CD4-positive, alpha-beta T cell (primary cell): ENCODE measurements at places on chromosomes 2 and 18.
A peak's percentile ranks its signal among the peaks of the same experiment; 100 is the strongest.

DNA sequence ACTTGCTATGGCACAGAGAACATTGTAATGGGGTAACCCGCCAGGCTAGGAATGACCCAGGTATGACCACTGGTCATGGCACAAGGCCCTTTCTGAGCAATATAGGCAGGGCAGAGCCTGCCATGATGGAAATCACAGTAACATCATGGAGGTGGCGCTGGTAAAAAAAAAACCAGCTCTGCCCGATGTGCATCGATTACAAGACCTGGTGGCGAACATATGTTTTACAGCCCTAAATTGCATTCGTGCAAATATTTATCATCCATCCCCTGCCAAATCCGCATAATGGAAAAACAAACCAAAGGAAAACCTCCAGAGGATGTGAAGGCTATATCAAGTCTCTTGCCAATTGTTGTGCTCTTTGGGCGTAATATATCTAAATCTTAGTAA is 60.6 kb downstream of the SEMA4F start:
- no peak for DNase-seq

DNA sequence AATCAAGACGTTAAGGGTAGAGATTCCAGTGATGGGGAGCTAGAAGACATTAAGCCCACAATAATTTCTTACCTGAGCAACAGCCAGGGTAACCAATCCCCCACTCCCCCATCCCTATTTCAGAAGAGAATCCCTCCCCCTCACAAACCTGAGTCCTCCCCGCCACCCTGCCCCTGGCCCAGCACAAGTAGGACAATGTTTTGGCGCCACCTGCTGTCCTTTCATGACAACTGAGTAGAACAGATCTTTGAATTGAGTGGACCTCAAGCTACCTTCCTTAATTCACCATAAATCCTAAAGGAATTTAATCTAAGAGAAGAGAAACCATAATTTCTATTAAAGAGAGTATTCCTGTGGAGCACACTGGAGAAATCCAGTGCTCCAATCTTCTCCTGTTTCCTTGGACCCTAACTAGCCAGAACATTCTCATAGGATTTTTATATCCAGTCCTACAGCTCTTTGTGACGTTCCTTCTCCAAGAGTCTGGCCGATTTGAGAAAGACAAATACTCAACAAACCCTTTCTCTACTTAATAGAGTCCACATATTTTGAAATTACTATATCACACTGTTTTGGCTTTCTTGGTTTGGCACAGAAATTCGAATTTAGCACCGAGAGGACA is 41.1 kb downstream of the NHEJ1 start:
- DNase-seq = peak; percentile 49

DNA sequence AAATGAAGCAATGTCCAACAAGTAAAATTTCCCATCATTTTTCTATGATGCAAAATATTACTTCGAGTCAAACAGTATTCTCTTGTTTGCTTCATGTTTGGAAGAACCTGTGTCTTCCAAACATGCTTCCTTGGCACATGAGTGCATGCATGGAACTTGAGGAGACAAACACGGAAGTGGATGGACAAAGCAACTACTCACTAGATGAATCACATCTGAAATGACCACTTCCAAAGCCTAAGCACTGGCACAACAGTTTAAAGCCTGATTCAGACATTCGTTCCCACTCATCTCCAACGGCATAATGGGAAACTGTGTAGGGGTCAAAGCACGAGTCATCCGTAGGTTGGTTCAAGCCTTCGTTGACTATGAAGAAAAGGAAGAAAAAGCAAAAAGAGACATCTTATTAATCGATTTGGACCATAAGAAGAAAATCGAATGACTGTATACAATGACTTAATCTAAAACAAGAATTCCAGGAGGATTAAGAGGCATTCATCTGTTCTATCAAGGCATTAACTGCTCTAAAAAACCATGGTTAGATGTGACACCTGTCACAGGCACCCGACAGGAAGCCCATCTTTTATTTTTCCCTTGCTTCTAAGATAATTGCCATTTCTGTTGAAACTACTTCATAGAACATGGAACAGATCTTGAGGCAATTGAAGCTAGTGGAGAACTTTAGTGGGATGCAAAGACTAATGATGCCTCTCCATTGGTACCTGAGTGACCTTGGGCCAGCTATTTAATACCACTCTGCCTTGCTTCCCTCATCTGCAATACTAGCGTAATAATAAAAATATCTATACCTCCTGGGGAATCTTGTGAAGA is 56.0 kb downstream of the ATIC start:
- no peak for DNase-seq

DNA sequence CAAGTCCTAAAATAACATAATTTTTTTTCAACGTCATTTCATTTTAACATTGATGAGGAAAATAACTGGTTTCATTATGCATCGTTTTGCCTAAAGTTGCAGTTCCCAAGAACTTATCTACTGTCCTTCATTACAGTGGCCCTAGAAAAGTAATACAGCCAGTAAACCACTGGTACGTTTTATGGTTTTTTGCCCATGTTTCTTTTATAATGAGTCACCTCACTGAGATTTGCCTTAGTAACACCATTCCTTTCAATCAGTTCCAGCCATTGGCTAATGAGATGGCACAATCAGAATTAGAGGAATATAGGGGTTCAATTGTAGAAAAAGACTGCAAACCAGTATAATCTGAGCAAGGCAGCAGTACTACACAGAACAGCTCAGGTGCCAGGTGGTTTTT is 422.6 kb upstream of the LYPD1 start:
- no peak for DNase-seq

DNA sequence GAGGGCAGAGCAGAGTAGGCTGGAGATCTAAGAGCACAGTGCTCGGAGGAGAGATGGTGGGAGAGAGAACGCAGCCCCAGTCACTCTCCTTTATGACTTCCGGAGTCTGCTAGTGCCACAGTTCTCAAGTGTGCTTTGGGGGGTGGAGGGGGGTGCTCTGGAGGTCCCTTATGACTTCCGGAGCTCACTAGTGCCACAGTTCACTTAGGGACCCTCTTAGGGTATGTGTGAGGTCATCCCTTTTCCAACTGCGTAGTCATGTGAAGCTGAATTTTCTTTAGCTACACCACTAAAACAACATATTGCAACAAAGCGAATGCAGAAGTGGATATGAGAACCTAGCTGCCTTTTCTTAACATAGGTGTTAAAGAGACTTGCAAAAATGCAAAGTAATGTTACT is 153.7 kb upstream of the KCTD1 start:
- no peak for DNase-seq

GRCh38 chr2:174634130-174635014 is 36.8 kb upstream of the WIPF1 start:
- peak; percentile 16 for DNase-seq

GRCh38 chr2:192026825-192027120 is 168.0 kb downstream of the TMEFF2 start:
- no peak for DNase-seq

GRCh38 chr18:27685807-27686412 is 491.0 kb downstream of the CDH2 start:
- no peak for DNase-seq

DNA sequence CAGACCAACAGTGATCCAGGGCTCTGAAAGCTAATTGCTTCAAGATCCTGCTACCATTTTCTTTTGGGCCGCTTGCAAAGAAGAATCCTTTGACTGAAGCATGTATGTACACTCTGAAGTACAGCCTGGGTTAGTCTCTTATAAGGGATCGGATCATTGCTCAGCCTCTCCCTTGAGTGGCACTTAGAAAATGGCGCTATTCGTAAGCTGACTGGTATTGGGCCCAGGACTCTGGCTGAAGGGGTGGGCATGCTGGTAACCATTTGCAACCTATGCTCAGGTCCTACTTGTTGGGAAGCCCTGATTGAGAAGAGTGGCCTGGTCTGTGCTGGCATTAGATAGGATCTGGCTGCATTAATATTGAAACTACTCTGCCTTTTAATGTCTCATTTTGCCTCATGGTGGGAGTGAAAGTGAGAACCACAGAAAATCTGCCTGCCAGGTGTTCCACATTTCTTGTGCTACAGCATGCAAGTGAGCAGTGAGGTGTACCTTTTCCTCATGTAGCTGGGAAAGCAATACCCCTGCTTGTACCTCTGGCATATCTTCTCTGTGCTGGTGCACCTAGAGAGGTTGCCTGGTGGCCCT is 661 bp upstream of the MGAT5 start:
- no peak for DNase-seq

DNA sequence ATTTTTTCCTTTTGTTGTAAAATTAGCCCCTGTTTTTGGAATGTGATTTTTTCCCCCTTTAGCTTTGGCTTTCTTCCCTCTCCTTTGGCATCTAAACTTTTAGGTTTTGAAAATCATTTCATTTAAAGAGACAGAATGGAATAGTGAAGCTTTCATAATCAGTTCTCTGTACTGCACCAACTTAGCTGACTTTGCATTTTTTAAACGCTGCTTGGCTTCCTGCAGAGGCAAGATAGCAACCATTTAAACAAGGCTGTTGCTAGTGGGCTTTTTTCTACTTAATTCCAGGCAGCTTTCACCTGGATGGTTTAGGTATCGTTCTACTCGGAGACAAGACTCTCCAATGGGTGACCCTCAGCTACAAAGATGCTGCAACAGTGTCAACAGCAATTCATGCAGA is 267.9 kb upstream of the PKDCC start:
- DNase-seq = no peak

DNA sequence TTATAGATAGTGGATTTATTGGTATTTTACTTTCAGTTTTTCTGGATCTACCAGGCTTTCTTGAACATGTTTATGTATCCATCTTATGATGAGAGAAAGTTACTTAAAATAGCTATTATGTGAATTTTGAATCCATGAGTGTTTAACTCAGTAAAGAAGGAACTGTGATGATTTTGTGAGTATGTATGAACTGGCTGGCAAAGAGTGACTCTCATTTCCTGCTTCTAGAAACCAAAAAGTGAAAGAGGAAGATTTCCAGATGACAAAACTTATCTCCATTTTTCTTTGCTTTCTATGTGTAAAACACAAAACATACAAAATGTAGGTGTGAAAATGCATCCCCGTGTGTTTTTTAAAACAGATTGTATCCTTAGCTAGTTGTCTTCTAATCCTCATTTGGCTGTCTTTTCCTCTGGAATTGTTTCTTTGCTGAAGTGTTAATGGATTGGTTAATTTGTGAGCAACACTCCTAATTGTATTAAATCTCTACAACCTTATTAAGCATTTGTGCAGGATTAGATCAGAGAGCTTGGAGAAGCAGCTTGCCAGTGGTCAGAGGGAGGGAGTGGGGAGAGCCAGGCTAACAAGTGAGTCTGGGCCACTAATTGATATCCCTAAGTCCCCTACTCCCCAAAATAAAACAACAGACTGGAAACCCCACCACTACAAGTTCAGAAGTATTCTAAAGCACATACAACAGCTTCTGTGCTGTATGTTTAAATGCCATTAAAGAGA is 23.9 kb downstream of the PTPRM start:
- DNase-seq = no peak

GRCh38 chr2:224121406-224122067 is 82.5 kb upstream of the SERPINE2 start:
- no peak for DNase-seq

- no peak for DNase-seq
Measured at GRCh38 chr2:20662308-20662937, 4.5 kb upstream of the GDF7 start.

DNA sequence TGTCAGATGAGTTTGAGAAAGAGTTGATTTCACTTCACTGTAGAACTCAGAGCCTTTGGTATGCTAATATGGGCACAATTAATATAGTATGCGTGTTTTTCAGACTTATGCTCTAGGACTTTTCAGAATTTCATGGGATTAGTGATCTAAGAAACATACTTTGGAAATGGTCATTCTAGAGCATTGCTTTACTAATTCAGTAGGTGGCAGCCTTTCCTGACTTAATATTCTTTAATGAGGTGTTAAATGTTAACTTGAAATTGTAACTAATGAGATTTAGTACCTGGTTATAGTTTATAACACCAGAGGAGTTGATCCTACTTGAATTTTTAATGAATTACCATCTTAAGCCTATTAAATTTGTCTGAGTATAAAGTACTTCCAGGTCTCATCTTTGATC is 28.4 kb downstream of the ACTR2 start:
- no peak for DNase-seq

DNA sequence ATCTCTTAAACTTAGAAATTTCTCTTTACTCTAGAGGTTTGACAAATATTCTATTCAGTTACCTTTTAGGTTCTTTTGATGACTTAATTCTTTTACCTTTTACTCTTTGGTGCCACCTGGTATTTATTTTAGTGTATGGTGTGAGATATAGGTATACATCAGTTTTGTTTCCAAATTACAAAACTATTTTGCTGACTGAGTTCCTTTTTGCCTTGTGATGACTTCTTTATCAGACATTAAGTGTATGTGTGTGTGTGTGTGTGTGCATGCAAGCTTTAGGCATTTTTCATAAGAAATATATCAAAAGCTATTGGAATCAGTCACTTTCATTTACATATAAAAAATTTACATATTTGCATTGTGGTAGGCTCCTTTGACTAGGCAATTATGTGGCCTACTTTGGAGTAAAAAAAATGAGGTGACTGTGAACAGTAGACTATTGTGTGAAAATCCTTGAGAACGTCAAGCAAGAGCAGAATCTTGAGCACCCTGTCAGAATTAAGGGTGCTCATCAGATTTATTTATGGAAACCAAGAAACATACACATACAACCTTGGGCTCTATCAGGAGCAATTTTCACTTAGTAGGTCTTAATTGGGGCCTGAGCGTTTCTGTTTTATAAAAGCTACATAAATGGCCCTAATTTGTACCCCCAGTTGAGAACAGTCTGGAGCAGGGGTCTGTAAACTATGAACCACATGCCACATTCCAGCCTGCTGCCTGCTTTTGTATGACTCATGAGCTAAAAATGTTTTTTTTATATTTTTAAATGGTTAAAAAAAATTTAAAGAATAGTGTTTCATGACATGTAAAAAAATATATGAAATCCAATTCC is 415.9 kb downstream of the SLC4A3 start:
- DNase-seq = no peak

- no peak for DNase-seq
Measured at GRCh38 chr2:161423421-161424393, 7.6 kb downstream of the TBR1 start.

DNA sequence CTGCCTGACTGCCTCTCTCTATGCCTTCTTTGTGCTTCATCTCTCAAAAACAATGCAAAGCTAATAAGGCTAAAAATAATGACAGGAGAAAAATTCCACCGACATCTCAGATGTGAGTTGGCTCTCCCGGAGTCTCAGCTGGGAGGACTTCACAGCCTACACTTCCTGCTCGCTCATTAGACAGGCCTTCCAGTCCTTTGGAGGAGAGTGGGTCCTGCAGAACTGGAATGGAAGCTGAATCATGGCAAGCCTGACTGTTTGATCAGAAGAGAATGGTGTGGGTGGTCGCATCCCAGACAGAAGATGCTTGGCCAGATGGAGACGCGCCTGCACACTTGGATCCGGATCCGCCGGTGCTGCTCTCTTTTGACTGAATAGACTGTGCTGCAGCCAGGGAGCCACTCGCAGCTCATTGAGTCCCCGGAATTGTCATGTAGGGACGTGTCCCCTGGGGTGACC is 49.7 kb downstream of the TRIB2 start:
- DNase-seq = no peak

DNA sequence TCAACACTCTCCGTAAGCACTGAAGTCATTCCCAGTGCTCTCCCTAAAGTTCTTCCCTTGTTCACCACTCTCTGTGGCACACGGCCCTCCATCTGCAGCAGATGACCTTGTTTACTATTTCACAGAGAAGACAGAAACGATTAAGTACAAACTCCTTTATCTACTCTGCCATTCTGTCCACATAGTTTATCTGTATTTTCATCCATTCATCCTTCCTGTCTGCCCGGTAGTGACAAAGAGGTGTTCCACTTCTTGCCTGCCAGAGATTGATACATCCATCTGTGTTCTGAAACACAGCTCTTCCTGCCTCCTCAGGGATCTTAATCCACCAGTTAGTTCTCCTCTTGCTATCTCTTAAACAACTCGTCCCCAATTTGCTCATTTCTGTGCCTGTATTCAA is 77.9 kb upstream of the CD226 start:
- DNase-seq = no peak
